Activated T-cell treated with anti-CD3 and anti-CD28 coated beads, Interleukin-2, amount 50 U/mL, for 4 hours (primary cell): ENCODE measurements at places on chromosomes 4 and X.

DNA sequence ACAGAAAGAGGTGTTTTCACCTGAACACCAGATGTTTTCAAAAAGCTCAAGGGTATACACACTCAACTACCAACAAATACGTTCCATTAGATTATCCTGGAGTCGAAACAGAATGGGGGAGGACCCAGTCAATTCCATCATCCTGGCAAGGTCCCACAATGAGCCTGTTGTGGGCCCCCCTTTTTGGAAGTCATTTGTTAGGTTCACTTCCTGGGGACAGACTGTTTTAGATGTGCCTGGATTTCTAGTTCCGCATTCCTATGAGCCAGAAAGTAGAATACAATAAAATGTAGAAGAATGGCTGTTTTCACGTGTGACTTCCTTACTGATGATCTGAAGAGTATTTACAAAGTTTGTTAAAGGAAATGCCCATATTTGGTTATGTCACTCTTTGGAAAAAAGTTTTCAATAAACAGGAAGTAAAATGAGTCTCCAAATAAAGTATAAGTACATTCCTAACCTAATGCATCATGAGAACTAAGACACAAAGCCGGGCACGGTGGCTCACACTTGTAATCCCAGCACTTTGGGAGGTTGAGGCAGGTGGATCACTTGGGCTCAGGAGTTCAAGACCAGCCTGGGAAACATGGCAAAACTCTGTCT lies 192.5 kb downstream of the MAML3 start:
- no peak for DNase-seq

GRCh38 chrX:21666679-21667078 lies 8.5 kb upstream of the KLHL34 start:
- DNase-seq: no peak

- DNase-seq: no peak
These were observed 283.1 kb upstream of the MAOA start for GRCh38 chrX:43373032-43373431.

DNA sequence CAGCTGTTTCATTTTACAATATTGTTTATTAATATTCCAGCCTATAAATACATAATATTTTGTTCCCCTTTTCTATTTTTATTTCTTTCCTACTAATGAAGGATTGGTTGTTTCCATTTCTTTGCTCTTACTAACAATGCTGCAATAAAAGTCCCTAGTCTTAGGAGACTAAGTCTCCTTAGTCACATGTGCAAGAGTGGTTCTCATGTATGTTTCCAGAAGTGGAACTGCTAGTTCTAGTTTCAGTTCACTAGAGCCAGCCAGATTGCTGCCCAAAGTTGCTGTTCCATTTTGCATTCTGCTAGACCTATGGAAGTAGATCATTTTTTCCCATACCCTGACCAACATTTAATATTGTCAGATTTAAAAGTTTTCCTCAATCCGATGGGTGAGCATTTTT lies 44.3 kb downstream of the CNGA1 start:
- DNase-seq: no peak

DNA sequence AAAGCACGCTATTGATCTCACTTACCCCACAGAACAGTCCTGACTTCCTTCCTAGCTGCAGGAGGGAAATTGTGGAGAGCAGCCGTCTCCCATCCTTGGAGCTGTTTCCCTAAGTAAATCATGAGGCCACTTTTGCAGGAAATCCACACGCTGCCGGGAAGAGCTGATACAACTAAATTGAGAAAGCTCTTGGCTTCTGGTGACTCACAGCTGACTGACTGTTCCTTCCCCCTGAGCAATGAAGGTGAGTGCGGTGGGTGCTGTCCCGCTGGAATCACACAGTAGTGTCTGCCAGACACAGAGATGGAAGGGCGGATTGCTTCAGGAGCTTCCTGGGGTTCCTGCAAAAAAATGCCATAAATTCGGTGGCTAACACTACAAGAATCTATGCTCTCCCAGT lies 268.9 kb downstream of the ASMT start:
- no peak for DNase-seq

DNA sequence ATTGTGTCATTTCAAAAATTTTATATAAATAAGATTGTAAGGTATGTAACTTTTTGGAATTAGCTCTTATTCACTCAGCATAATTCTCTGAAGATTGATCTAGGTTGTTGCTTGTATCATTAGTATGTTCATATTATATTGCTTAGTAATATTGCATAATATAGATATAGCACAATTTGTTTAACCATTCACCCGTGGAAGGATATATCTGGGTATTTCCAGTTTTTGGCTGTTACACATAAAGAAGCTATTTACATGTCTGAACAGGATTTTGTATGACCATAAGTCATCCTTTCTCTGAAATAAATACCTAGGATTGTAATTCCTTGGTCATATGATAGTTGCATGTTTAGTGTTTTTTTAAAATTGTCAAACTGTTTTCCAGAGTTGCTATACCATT lies 82.5 kb downstream of the CPEB2 start:
- DNase-seq: no peak

DNA sequence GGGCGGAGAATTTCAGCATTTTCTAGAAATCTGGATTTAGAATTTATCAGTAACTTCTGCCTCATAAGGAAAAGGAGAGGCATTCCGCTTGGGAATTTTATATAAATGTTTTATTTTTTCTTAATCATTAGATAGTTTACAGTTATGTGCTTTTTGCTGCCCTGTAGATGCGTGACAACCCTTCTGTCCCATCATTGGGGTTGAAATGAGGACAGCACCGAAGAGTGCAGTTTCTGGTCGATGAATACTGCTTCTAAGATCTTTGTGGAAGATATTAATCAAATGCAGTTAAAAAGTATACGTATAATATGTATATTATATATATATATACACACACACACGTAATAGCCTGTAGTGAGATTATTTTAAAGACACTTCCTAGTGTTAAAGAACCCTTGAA lies 1.5 kb downstream of the RBPJ start:
- DNase-seq: no peak

- no peak for DNase-seq
These were observed 7.3 kb upstream of the NSG1 start for GRCh38 chr4:4379540-4380087.

- DNase-seq: no peak
These were observed 7.3 kb downstream of the TREX2 start for GRCh38 chrX:153438532-153438931.

DNA sequence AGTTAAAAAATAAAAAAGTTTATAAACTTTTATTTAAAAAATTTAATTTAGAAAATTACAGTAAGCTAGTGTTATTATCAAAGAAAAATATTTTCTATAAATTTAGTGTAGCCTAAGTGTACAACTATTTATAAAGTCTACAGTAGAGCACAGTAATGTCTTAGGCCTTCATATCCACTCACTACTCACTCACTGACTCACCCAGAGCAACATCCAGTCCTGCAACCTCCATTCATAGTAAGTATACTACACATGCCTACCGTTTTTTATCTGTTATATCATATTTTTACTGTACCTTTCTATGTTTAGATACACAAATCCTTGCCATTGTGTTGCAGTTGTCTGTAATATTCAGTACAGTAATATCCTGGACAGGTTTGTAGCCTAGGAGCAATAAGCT lies 129.0 kb upstream of the FAM47B start:
- DNase-seq: no peak

GRCh38 chr4:79872738-79873137 lies 200.3 kb downstream of the ANTXR2 start:
- no peak for DNase-seq

DNA sequence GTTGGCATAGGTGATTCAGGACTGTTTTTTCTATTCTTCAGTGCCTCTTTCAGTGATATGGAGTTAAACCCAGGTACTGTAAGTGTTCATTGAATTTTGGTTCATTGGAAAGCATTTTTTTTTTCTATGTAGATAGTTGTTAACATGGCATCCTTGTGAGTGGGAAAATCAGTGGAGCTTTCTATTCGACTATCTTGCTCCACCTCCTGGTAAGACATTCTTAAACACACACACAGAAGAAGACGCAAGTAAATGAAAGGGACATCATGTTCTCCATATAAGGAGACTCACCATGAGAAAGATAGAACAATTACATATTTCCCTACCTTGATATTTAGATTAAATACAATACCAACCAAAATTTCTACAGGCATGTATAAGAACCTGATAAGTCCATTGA lies 598.5 kb upstream of the SPANXN1 start:
- no peak for DNase-seq

DNA sequence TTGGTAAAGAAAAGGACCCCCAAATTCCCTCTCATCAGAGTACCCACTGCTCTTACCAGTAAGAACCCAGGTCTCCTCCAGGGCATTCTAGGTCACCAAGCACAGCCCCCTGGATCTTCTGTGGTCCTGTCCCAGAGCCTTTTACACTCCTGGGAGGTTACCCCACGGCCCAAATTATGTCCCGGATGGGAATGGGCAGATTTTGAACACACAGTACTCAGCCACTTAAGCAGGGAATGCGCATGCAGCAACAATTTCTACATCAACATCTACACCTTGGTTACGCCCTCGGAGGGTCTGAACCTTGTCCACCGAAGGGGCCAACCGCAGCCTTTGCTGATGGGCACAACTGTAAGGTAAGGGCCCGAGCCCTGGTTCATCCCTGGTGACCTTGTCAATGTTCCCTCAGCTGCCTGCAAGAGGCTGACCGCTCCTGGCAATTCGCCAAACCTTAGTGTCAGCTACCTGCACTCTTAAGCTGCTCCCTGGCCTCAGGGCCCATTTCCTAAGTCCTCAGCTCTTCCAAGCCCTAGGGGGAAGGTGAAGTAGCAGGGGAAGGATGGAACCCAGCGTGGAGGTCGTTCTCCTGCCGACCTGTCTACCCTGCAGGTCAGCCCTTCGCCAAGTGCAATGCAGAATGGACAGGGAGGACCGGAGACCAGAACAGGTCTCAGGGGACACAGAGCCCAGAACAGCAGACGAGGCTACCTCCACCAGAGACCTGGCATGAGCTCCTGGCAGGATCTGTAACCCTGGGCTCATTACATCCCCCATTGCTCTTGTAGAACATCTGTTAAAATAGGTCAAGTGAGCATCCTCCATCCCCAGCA lies 5.9 kb downstream of the TIMP1 start:
- DNase-seq: no peak

- no peak for DNase-seq
These were observed 38.2 kb upstream of the GPM6A start for GRCh38 chr4:175850240-175850639.

GRCh38 chr4:56651056-56651350 lies 30.1 kb downstream of the HOPX start:
- DNase-seq: no peak

- DNase-seq: no peak
These were observed 136.2 kb downstream of the BTC start for GRCh38 chr4:74658116-74658515.

DNA sequence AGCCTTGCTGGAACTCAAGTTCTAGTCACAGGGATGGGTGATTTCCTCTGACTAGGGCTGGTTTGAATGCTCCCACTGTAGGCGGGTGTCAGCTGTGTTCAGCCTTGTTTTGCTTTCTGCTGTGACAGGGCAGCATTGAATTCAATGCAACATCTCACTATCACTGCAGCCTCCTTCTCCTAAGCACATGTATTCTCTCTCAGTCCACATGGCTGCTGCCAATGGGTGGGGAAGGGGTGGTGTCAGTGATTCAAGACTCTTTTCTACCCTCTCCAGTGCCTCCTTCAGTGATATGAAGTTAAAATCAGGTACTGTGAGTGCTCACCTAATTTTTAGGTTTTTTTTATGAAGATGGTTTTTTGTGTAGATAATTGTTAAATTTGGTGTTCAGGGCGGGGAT lies 46.3 kb downstream of the COL4A5 start:
- no peak for DNase-seq

GRCh38 chr4:128711361-128711760 lies 98.1 kb upstream of the JADE1 start:
- DNase-seq: no peak

DNA sequence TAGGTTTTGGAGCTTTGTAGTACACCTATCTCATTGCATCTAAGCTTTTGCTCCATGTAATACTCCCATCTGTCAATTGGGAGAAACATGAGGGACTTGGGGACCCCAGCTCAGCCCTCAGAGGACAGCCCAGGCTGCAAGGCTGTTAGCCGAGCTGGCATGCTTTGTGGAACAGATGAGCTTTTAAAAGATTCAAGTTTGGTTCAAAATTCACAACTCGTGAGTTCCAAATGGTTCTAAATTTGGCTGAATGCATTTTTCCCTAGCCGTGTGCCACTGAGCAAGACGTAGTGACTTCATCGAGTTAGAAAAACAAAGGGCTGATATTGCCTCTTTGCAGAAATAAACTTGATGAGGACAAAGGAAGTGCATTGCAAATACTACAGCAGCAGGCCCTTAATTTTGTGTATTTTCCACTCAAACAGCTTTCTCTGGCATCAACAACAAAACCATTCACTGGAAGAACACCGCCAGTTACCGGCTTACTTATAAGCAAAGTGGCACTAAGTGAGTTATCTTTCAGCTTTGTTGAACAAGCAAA lies 165.0 kb upstream of the HS3ST1 start:
- no peak for DNase-seq

DNA sequence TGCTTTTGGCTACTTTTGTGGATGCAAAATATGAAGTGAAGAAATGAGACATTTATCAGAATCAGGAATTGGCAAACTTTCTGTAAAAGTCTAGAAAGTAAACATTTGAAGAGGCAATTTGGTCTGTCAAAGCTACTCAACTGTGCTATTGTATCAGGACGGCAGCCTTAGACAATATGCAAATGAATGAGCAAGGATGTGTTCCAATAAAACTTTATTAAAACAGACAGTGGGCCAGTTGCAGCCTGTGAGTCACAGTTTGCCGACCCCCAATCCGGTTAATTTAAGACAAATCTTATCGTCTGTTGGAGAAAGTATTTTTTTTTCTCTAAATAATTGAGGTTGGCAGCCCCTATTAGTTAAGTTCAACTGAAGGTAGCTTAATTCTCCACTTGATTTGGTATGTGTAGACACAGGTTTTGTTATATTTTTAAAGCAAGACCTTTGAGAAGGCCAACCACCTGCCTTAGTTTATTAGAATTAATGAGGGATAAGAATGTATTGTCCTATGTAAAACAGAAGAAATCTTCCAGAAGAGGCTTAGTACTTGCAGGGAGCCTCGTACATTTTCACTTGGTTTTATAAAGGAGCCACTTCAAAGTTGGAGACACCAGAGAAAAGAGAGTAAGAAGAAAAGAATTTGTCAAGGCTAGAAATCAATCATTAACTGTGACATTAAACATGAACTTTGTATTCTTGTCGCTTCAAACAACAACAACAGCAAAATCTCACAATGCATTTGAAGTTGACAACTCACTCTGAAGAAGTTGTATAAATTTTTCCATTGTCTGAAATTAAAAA lies 81.6 kb upstream of the FAT1 start:
- no peak for DNase-seq

DNA sequence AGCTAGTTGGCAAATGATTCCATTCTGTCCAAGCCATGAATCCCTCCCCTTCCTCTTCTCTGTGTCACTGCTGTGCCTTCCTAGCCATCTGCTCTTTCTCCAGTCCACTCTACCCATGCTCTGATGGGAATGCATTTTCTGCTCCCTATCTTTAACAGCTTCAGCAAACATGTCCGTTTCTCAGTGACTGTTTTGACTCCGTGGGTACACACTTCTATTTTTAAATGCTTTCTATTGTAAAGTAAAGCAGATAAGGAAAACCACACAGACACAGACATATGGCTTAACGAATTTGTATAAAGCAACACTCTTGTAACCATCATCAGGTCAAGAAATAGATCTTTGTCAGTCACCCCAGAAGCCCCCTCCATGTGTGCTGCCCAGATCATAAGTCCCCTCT lies 72.4 kb upstream of the KLHL13 start:
- DNase-seq: no peak

- no peak for DNase-seq
These were observed 30.2 kb upstream of the FAM9C start for GRCh38 chrX:13074297-13075262.

- no peak for DNase-seq
These were observed 455.4 kb upstream of the ADGRL3 start for GRCh38 chr4:60744767-60745166.
